Iris pigment epithelial cell (primary cell): ENCODE measurements at places on chromosomes 1 and 21.
A peak's percentile ranks its signal among the peaks of the same experiment; 100 is the strongest.

- no peak for DNase-seq
Observed at GRCh38 chr1:246162560-246162959, 344.5 kb downstream of the SMYD3 start.

DNA sequence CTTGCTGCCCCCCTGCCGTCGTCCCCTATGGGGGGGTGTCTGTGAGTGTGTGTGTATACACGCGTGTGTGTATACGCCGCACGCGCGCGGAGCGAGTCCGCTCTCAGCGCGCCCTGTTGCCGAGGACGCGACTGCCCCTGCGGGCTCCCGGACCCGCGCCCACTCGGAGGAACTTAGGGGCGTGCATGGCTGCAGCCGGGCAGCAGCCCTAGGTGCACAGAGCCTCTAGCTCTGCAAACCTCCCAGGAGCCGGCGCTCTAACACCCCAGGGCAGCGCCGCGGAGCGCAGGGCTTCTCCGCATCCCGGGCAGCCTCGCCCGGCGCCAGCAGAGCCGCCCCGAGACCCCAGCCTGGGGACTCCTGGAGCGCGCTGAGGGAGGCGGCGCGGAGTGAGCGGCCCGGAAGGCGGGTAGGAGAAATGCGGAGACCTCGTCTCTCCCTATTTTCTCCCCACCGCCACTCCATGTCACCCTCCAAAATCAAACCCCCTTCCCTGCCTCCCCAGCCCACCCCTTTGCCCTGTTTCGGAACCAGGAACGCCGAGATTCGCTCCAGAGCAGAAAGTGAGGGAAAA, 574 bp downstream of the ITPKB start:
- DNase-seq: peak; percentile 38

DNA sequence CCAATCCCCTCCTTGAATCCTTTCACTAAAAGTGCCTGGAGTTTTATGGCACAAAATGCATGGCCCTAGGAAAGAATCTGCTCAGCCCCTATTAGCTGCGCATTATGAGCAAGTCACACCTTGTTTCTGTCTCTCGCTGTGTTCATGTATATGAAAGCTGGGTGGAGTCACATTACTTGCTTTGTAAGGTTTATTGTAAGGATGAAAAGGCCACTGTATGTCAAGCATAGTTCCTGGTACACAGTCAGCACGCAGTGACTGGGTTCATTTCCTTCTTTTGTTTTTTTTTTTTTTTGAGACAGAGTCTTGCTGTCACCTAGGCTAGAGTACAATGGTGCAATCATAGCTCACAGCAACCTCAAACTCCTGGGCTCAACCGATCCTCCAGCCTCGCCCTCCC, 6.7 kb upstream of the SLC9A1 start:
- no peak for DNase-seq

DNA sequence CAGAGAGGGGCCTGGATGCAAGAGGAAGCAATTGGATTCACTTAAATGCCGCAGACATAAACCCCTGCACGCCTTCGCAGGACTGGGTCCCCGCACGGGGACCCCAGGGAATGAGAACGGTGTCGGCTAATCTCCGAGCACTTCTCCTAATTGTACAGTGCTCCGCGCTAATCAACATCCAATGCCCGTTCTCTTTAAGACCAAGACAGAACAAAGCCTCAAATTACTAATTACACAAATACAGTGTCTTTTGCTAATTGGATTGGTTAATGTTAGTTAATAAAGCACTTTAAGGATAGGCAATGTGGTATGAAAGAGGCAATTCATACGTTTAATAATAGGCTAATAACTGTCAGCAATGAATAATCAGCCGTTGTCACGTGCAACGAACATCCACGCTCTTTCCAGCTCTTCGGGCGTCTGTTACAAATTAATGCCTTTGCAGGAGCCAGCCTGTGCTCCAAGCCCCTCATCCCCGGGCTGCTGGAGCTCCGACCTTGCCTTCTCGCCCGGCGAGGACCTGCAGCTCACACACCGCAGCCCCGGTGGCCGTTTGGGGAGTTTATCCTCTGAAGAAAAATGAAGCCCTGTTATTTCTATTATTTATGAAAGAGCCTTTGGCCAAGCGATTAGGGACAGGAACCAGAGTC, 157.8 kb downstream of the PRDM16 start:
- no peak for DNase-seq

- DNase-seq: no peak
Observed at GRCh38 chr1:40313329-40313957, 3.6 kb downstream of the COL9A2 start.

DNA sequence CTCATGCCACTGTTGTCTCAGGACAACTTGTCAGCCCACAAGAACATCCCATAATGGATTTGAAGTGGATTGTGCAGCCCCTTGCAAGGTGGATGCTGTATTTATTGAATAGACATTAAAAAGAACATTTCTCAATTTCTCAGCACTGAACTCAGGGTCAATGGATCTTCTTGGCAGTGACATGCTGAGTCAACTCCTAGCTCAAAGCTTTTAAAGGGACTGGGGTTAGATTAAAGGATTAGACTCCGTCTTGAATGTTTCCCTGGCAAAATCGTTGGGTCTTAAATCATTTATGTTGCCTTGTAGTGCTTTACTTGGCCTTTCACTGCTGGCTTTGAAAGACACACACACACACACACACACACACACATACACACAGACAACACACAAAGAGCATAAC, 221.6 kb upstream of the PBX1 start:
- no peak for DNase-seq

GRCh38 chr1:234909307-234909810, 219.3 kb downstream of the TOMM20 start:
- DNase-seq: no peak

DNA sequence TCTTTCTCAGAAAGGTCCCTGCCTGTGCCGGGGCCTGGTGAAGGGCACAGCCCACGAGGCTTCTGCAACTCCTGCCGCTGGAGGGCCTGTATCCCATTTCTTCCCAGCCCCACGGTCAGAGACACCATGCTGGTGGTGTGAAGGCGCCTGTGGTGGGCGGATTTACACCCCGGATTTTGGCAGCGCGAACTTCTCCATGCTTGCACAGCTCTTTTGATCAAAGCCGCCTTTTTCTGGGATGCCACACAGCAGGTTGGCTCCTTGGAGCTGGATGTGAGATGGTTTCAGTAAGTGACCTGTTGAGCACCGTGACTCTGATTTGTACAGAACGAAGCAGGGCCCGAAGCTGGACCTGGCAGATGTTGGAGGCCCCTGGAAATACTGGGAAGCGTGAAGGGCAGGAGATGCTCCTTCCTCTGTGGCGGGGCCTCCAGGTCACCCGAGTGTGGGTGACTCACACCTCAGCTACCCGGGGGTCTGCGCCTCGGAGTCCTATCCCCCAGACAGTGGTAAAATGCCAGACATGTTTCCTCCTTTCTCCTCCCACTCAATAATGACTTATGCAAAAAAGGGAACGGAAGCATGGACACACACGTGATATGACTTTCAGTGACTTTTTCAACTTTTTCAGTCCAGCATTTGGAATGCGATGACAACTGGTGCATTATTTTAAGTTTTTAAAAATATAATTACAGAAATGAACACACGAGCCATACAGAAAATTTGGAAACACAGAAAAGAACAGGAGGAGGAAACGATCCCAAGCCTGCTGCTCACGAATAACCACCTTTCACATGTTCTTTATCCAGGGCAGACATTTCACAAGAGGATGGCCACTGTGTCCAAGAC, 9.0 kb downstream of the UMODL1 start:
- no peak for DNase-seq

GRCh38 chr1:199868777-199869176, 158.7 kb upstream of the NR5A2 start:
- no peak for DNase-seq

DNA sequence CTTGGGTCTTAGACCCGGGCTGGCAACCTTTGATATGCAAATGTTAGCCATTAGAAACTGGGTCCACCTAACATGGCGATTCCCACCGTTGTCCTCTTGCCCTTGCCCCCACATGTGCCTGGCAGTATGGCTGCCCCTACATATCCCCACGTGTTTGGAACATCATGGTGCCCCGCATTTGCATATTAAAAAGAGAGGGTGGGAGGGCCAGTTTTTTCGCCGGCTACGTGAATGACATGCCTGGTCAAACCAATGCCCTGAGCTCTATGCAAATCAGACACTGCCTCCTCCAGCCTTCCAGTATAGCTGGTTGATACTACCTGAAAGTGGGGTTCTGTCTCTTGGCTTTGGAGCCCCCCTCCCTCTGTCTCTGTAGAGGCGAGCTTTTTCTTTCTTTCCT, 133.0 kb downstream of the CDC42BPA start:
- DNase-seq: no peak
